ENCODE measurements at places on chromosomes 12 and 14.
A peak's percentile ranks its signal among the peaks of the same experiment; 100 is the strongest.

DNA sequence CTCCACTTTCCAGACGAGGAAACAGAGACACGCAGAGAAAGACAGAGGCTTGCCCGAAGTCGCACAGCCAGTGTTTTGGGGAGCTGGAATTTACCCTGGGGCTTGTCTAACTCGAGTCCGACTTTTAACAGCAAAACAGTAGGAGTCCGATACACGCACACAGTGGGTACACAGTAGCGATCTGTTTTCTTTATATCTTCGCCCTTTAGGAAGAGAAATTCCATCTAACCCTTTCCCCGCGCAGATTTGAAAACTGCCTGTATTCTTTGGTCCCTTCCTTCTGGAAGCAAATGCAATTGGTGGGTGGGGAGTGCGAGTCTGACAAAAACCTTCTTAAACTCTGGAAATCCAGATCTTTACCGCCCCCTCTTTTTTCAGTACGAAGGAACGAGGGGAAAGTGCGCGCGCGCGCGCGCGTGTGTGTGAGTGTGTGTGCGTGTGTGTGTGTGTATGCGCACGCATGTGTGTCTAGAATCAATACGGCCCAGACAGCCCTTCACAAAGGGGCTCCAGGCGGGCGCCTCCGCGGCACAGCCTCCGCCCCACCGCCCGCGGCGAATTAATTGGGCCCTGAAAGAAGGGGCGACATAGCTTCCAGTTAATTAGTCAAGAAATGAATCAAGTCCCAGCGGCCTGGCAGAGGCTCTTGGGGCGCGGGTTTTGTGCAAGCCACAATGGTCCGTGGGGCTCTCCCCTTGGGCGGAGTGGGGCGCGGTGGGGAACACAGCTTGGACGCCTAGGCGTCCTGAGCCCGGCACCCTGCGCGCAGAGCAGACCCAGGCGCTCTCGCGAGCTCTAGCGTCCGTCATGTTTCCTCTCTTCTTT lies 14.0 kb upstream of the TBX3 start:
- DNase-seq = no peak

- DNase-seq = no peak
These were observed 1.3 kb downstream of the MYL6B start for GRCh38 chr12:56153678-56154065.

- DNase-seq = no peak
These were observed 221.2 kb downstream of the TRHDE start for GRCh38 chr12:72493407-72493806.

- DNase-seq = peak; percentile 12
These were observed at the start of gene FZD10 for GRCh38 chr12:130162267-130162666. Gene FZD10, plus strand, starts transcription at chr12:130162464. Its CDS starts 479 bp downstream, at chr12:130162943.

DNA sequence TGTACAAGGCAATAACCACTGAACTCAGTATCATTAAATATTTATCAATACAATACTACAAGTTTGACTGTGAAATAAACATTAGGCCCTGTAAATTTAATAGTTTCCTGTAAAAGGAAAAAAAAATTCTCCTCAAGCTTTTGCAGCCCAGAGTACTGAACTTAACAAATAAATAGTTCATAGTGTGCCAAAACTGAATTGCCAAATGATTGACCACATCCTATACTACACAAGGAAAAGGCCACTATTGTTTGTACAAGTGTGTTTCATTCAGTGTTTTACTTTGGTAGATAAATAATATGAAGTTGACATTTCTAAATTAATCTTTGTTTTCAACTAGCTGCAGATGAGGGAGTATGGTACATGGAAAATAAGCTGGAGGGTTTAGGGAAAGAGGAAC lies 379.6 kb downstream of the FLRT2 start:
- DNase-seq = no peak

DNA sequence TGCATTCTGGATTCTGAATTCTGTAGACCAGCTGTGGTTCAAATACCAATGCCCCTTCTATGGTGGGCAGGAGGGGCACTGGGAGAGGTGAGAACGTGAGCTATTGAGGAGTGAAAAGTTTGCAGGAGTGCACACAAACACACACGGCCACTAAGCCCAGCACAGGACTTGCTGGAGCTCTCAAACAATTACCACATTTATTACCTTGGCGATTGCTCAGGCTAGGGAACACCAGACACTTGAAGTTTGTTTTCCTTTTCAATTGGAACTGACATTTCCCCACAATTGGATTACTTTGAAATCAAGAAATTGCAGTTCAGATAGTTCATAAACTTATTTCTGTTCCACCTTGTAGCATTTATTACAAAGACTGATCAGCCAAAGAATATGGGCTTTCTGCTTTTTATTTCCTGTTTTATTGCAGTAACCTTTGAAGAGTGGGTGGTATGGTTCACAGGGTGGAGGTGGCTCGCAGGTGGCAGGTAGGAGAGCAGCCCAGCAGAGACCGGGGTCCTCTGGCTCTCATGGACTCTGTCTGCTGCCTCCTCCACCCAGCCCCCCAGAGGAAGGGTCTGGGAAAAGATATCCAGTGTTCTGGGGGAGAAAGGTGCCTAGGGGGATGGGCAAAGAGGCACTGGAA lies 429.8 kb upstream of the CCDC196 start:
- DNase-seq = no peak

GRCh38 chr12:57459055-57459749 lies 383 bp upstream of the GLI1 start:
- DNase-seq = peak; percentile 96

GRCh38 chr12:59668674-59669073 lies 72.8 kb downstream of the SLC16A7 start:
- no peak for DNase-seq

GRCh38 chr14:23285530-23286019 lies 357 bp downstream of the HOMEZ start:
- DNase-seq = no peak

GRCh38 chr12:45893240-45893639 lies 97.1 kb downstream of the SCAF11 start:
- DNase-seq = no peak

DNA sequence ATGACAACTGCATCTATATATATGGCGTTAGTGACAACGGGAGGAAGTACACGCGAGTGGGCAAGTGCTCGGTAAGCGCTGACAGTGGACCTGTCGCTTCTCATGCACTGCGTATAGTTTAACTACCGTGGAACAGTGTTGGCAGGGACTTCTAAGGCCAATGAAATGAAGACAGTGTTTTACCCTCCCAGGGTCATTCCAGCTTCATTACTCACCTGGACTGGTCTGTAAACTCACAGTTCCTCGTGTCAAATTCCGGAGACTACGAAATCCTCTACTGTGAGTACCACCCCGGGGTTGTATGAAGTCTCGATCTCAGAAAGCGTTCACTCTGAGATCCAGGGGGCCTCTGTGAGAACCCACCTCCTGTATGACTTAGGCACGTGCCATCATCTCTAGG lies 129.2 kb upstream of the EVL start:
- DNase-seq = no peak

GRCh38 chr14:51453869-51454268 lies 197.8 kb upstream of the FRMD6 start:
- no peak for DNase-seq

DNA sequence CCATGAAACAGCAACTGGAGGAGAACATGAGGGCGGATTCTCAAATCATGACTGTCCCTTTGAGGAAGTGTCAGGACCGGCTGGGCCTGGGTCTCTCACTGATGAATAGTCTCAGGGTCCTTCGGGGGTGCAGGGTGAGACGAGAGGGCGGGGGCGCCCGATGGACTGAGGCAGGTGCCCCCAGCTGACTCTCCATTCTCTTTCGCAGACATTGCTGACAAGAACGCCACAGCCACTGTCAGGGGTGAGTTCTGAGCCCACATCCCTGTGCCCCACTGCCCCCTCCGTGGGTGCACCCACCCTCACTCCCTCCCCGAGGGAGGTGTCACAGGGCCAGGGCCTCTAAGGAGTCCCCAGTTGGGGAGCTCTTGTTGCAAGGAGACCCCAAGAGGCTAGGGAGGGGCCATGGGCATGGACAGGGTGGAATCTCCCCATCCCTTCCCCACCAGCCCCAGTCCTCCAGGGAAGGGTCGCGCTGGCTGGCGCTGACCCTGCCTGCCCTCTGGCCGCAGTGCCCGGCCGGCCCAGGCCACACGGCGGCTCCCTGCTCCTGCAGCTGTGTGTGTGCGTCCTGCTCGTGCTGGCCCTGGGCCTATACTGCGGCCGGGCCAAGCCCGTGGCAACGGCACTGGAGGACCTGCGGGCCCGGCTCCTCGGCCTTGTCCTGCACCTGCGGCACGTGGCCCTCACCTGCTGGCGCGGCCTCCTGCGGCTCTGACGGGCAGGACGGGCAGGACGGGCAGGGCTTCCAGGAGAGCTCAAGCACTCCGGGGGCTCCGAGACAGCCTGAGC lies 8.7 kb downstream of the C14orf180 start:
- no peak for DNase-seq

DNA sequence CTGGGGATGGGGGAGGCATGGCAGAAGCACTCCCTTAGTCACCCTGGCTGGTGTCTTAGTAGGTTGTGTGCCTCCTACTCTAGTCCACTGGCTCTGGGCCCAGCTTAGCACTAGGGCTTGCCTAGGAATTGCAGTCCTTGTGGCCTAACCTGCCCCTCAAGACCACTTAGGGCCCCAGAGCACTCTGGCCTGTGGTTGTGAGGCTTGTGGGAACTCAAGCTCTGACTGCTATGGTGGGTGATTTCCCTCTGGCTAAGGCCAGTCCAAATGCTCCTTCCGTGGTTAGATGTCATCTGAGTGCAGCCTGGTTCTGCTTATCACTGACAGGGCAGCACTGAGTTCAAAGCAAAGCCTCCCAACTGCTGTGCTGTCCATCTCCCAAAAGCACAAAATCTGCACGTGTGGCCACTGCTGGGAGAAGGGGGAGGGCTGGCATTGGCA lies 20.2 kb downstream of the FGD4 start:
- no peak for DNase-seq

DNA sequence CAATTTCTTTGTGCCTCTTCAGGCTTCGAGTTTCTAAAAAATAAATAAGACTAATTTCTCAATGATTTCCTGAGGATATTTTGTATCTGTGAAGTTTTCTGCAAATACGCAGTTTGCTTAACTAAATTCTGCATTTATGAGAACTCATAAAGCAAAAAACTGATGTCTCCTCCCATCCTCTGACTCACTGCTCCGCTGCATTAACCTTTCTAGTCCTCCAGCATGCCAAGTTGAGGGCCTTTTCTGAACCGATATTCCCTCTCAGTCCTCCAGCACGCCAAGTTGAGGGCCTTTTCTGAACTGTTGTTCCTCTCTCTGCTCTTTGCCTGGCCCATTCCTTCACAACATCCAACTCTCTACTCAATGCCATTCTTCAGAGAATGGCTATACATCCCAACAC lies 3.2 kb downstream of the IPO8 start:
- DNase-seq = no peak

DNA sequence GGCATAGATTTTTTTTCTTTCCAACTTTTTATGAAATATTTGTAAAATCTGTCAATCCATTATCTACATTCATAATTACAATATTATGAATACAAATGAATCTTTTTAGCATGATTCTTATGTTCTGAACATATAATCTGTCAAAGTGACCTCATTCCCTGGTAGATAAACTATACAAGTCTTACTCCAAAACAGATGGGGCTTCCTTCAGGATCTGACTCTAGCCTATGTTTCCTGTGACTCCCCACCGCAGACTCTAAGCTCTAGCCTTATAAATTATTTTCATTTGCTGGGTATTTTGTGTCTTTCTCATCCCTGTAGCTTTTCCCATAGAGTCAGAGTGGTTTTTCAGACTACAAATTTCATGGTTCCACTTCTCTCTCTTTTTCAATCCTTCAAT lies 202.1 kb upstream of the KITLG start:
- DNase-seq = no peak

DNA sequence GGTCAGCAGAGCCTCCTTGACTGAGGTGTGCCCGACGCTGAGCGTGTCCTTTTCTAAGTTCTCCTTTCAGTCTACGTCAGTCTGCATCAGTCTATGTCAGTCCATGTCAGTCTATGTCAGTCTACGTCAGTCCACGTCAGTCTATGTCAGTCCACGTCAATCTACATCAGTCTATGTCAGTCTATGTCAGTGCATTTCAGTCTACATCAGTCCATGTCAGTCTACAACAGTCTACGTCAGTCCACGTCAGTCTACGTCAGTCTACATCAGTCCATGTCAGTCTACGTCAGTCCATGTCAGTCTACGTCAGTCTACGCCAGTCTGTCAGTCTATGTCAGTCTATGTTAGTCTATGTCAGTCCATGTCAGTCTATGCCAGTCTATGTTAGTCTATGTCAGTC lies 15.9 kb downstream of the EIF5 start:
- no peak for DNase-seq

DNA sequence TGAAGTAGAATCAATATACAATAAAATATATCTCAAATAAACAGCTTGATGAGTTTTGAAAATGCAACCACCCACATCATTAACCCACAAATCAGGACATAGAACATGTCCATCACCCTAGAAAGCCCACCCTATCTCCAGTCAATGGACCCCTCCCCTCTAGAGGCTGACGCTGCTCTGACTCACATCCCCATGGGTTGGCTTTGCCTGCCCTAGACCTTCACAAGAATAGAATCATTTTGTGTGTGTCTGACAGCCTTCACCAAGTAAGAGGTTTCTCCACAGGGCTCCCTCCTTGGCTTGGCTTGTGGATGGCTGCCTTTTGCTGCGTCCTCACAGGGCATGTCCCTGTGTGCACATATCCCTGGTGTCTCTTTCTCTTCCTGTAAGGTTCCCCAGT lies 250.2 kb upstream of the RTL1 start:
- DNase-seq = no peak

DNA sequence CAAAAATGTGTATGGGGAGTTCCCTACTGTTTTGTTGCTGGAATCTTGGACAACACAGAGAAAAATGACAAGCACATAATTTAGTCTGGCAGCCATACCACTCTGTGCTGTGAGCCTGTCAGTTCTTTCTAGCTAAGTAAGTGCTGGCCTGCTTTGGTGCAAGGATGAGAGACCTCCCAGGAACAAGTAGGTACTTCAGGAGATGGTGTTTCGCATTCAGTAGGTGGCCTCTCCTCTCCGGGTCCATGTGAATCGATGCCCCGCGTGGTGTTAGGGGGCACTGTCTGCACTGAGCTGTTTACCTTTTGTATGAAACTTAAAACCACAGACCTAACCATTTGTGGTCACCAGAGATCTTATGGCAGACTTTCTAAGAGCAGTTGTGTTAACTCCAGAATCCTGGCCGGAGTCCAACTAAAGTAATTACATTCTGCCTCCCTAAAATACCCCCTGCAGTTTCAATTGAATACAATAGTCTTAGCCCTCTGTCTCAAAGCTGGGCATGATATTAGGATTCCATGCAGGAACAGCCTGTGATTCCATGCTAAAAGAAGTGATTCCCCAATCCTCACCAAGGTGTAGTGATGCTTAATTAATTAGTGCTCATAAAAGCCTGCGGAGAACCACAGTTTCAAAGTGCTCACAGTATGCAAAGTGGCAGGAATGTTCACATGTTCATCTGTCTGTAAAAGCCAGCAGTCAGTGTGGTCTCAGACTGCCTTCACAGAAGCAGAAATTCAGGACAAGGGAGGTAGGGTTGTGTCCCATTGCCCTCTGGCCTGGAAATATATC lies 64.2 kb downstream of the LLPH start:
- peak; percentile 3 for DNase-seq

All from activated CD4-positive, alpha-beta T cell treated with anti-CD3 and anti-CD28 coated beads, Interleukin-2, Interleukin-6, amounts not matched to agents 100 ng/mL and 50 ng/mL, durations not matched to agents 16 hours and 8 hours (primary cell).